ENCODE measurements at places on chromosomes 2 and 18. TPM values are rescaled to one million over a fixed set of nuclear protein-coding genes. Genes with fewer than 3 reads are reported as not detected.

Gene CYP27C1
- 5.7 TPM for total RNA-seq

GRCh38 chr2:235868224-235868623, 300.0 kb downstream of the GBX2 start:
- no peaks in the 10 kb centered on the region for H3K4me1 ChIP-seq
- H3K36me3 ChIP-seq: no peaks in the 10 kb centered on the region
- no peaks in the 10 kb centered on the region for H3K27me3 ChIP-seq
- no peak overlapping the region for H3K4me3 ChIP-seq
- DNase-seq: no peak

GRCh38 chr2:199962203-199962602, 6.8 kb downstream of the MAIP1 start:
- no peak overlapping the region for H3K4me3 ChIP-seq
- H3K27me3 ChIP-seq: no peaks in the 10 kb centered on the region
- no peak overlapping the region for H3K27ac ChIP-seq

DNA sequence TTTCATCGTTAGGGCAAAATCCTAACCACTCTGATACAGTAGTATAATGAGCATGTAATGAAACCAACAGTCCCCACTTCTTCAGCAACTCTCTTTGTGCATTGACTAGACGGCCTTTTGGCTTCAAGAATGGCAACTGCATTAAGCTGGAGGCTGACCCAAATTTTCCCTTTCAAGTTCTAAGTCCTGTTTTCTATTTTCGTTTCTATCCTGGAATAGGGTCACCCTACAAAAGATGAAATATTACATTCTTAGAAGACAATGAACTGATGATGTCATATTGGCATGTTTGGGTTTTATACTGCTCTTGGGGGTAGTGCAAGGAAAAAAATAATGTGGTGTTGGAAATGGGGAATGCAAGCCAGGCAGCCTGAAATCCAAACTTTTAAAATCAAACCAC, 254.4 kb downstream of the ETAA1 start:
- no peak overlapping the region for H3K4me3 ChIP-seq
- H3K27ac ChIP-seq: no peak overlapping the region
- no peak for DNase-seq

DNA sequence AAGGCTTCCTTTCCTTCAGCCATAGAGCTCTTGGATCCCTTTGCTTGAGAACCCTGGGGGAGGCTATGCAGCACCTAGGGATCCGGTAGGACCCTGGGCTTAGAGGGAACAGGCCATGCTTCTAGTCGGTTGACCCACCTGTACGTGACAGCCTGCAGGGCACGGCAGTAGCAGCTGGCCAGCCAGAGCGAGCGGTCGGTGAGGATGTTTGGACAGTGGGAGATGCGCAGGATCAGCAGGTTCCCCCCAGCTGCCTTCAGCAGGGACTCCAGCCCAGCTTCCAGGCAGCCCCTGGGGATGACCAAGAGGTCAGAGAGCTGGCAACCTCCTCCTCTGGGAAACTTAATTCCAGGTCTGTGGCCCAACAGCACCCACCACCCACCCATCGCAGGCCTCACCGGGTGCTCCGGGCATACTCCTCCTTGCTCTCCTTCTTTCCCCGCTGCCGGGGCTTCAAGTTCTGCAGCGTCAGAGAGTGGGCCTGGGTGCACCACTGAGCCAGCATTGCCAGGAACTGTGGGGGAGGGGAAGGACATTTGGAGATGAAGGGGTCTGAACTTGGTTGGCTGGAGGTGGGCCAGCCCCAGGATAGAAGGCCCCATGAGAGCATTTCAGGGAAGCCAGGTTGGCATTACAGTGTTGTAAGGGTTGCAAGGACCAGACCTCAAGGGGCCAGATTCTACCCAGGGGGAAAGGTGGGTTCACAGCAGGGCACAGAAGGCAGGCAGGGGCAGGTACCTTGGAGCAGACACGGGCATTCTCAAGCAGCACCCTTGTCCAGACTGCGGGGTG, 20.5 kb downstream of the FBXO41 start:
- H3K27ac ChIP-seq: no peak overlapping the region
- H3K4me3 ChIP-seq: no peak overlapping the region
- peaks cover 19% of the 10 kb centered on the region for H3K27me3 ChIP-seq

Gene PMAIP1
- 98.1 TPM for total RNA-seq

DNA sequence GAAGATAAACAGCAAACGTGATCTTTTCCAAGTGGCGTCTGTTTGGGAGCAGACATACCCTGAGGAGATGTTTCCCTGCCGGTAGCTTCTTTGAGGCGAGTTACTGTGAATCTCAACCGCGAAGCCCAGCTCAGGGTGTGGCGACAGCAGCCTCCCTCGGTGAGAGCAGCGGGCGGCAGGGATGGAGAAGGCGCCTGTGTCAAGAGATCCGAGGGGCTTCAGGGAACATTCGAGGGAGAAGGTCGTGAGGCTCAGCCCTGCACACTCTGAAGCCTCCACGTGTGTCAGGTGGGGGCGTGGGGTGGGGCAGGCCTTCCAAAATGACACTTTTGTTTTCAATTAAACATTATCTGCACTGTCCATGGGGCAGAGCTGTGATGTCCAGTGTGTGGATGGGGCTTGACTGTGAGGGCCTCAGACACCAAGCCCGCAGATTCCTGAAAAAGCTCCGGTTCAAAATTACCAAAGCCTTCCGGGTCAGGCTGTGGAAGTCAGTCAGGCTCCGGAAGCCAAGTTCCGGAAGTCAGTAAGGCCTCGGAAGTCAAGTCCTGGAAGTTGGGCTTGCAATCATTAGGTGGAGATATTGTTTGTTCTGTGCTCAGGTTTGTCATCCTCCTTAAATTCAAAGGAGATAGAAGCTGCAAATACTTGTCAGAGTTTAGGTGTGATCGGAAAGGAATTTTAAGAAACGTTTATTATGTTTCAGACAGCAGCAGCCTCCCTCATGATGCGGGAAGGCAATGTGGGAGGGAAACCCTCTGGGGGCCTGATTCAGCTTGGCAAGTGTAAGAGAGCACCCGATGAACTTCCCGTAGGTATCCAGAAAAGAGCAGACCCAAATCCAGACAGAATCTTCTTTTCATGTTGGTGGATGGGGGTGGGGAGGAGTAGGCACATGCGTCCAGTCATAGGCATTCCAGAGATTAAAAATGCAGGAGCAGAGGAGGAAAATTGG, 20.7 kb downstream of the SMIM21 start:
- peak; percentile 10 for DNase-seq
- no peaks in the 10 kb centered on the region for H3K36me3 ChIP-seq
- peak overlapping the region; percentile 64 for H3K27ac ChIP-seq
- H3K27me3 ChIP-seq: no peaks in the 10 kb centered on the region
- H3K4me1 ChIP-seq: peaks cover 28% of the 10 kb centered on the region

DNA sequence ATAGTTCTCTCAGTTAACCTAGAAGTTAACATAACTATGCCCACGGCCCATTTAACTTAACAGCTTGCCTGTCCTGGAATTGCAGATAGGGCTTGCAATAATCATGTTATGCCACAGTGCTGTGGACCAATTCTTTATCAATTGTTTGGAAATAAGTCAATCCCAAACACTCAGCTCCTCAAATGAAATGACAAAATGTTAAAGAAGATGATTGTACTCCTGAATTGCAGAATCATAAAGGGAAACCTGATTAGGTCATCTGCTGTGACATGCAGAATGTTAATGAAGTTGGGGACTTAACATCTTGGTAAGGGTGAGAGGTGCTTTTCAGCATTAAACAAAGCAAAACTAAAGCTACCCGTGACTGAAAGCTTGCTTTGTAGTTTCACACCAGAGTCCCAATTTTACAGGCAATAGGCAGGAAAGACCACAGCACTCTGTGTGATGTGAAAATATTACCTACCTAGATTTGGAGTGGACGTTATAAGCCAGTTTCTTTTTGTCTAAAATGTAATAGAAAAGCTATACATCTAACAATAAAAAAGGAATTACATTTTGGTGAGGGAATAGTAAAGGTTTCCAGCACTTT, 364.0 kb downstream of the GPD2 start:
- no peak for DNase-seq
- H3K4me1 ChIP-seq: no peaks in the 10 kb centered on the region
- H3K27ac ChIP-seq: no peak overlapping the region
- no peaks in the 10 kb centered on the region for H3K36me3 ChIP-seq
- H3K4me3 ChIP-seq: peak overlapping the region; percentile 52
- no peaks in the 10 kb centered on the region for H3K27me3 ChIP-seq

- H3K4me1 ChIP-seq: no peaks in the 10 kb centered on the region
- DNase-seq: no peak
- H3K27me3 ChIP-seq: no peaks in the 10 kb centered on the region
- no peak overlapping the region for H3K27ac ChIP-seq
- H3K36me3 ChIP-seq: no peaks in the 10 kb centered on the region
- no peak overlapping the region for H3K4me3 ChIP-seq
Measured at GRCh38 chr2:126935774-126936173, 37.1 kb downstream of the TEX51 start.

DNA sequence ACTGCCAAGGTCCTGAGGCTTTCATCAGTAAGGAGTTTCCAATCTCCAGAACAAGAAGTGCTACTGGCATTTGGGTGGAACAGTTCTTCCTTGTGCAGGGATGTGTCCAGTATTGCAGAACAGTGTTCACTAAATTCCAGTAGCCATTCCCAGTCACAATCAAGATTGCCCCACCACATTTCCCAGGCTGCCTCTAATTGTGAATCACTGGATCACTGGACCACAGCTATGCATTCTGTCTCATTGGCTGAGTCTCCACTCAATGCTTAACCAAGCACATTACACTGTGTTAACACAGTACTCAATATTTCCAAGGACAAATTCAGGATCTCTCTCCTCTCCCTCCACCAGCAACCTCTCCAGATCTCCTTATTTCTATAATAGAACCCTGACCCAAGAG, 160.2 kb upstream of the CCDC150 start:
- peak; percentile 85 for DNase-seq
- H3K4me1 ChIP-seq: peaks cover 11% of the 10 kb centered on the region
- no peak overlapping the region for H3K4me3 ChIP-seq

GRCh38 chr18:74517236-74517630, 17.1 kb upstream of the CNDP1 start:
- H3K4me3 ChIP-seq: no peak overlapping the region
- no peak overlapping the region for H3K27ac ChIP-seq
- H3K4me1 ChIP-seq: no peaks in the 10 kb centered on the region
- no peak for DNase-seq
